ENCODE measurements at places on chromosomes 2 and 18. TPM values are rescaled to one million over a fixed set of nuclear protein-coding genes. Genes with fewer than 3 reads are reported as not detected.

The MEX3C gene
- 6.1 TPM for polyA plus RNA-seq

The ICOS gene
- polyA plus RNA-seq = 0.33 TPM

The CDCA7 gene
- 0.47 TPM for polyA plus RNA-seq

The RBM44 gene
- polyA plus RNA-seq = 0.34 TPM

The SERPINB11 gene
- not detected for polyA plus RNA-seq

The SAG gene
- 0.67 TPM for polyA plus RNA-seq
